ENCODE measurements at places on chromosomes 12 and 14. TPM values are rescaled to one million over a fixed set of nuclear protein-coding genes. Genes with fewer than 3 reads are reported as not detected.

Gene LPAR5
- total RNA-seq, result not detected

Gene WIF1
- total RNA-seq, result 0.18 TPM

Gene LYSET
- total RNA-seq, result 9.2 TPM

Gene PTPRQ
- 6.4 TPM for total RNA-seq

Gene GSG1
- not detected for total RNA-seq

Gene MANSC4
- not detected for total RNA-seq

Gene SIRT4
- total RNA-seq, result 0.35 TPM
